Stimulated activated CD8-positive, alpha-beta memory T cell treated with anti-CD3 and anti-CD28 coated beads, Interleukin-4, amount 100 ng/mL, for 1 hour (primary cell): ENCODE measurements at places on chromosomes 1 and 21.

GRCh38 chr1:11535316-11535715 is 56.4 kb downstream of the DISP3 start:
- DNase-seq: no peak

DNA sequence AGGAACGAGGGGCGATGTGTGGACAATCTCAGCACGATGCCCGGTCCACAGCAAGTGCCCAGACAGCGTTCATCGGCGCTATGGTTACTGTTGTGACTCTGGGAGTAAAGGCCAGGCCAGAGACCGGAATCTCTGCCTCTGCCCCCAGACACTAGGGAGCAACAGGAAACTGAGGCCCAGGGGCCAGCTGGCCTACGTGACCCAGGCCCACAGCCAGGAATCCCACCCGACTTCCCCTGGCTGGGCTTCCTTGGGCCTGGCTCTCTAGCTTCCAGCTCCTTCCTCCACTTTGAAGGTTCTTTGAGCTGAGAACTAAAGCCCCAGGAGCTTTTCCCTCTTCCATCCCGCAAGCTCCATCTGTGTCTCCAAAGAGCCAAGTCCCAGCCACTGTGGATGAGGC is 4.6 kb downstream of the LRP8 start:
- DNase-seq: no peak

GRCh38 chr1:188170935-188171334 is 1342.2 kb downstream of the PLA2G4A start:
- DNase-seq: no peak

DNA sequence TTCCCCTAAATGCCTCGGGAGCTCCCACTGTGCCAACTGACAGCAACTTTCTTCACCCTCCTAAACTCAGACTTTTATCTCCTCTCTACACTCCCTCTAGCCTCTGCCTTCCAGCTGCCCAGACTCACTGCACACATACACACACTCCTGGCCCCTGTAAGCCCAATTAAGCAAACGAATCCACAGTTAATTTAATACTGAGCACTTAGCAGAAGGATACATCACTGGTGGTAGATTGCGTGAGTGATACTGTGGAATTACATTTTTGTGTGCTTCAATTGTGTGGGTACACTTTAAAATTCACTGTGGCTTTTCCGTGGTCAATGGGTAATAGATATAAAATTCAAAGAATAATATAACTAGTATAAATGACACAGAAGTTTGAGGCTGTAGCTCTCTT is 33.6 kb upstream of the GJB5 start:
- DNase-seq: no peak

- DNase-seq: no peak
Observed at GRCh38 chr1:109282497-109282951, 421 bp downstream of the PSRC1 start.

DNA sequence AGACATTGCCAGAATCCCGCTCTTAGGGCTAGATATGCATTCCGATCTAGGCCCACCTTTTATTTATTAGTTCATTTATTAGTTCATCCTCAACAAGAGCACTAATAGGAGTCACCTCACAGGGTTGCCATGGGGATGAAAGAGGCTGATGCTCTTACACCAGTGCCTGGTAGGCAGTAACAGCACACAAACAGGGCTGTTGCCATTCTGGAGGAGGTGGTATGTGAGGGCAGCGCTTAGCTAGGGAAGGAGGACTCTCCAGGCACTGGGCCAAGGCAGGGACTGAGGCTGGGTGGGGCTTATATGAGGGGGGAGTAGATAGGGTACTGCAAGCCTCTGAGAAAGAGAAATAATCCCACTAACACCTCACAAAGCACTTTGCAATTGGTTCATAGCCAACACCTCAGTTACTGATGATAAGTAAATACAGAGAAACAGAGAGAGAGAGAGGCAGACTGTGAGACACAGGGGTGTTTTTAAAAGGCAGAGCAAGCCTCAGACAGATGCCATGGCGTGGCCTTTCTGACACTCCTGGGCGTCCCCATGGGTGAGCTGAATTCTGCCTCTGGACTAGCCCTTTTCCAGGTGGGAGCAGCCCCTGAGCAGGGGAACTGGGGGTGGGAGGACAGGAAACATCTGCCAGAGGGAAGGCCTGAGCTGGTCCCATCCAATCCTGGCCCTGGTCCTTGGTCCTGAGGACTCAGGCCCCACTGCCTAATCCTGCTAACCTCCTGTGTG is 5.9 kb downstream of the FCGR2A start:
- DNase-seq: no peak

GRCh38 chr1:220991959-220992704 is 112.9 kb downstream of the HLX start:
- DNase-seq: no peak

DNA sequence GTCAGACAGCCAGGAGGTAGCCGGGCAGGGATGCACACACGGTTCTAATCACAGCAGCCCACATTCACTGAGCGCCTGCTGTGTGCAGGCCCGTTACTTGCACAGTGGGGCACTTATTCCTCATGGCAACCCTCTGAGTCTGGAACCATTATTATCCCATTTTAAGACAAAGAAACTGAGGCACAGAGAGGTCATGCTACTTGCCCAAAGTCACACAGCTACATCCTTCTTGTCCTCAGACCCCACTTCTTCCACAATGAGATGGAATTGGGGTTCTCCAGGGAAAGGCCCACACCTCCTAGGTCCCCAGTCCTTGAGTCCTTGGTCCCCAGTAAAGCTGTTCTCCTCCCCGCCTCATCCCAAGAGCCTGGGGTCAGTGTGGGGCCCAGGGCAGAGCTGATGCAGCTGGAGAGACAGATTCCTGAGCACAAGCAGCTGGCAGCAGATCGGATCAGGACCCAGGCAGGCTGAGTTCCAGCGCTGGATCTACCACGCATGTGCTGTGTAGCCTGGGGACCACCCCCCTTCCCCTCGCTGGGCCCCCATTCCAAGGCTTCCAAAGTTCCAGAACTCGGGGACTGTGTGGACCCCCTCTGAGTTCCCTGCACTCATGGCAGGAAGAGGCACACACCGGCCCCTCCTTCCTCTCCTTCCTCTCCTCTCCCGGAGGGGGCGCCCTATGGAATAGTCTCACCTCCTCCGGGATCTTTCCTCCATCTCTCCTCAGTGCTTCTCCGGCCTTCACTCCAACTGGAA is 393.4 kb downstream of the MATN1 start:
- no peak for DNase-seq
